Activated gamma-delta T cell treated with anti-CD3 and anti-CD28 coated beads, Interleukin-2, amount 50 U/mL, for 16 hours (primary cell): ENCODE measurements at places on chromosomes 3 and 15.

GRCh38 chr3:124916837-124917409 lies 17.6 kb downstream of the MUC13 start:
- no peak for DNase-seq

GRCh38 chr3:187906920-187907319 lies 161.7 kb upstream of the BCL6 start:
- DNase-seq: no peak

GRCh38 chr15:45242289-45242688 lies 9.7 kb upstream of the SLC28A2 start:
- no peak for DNase-seq

GRCh38 chr3:193572426-193572908 lies 17.8 kb upstream of the ATP13A4 start:
- DNase-seq: peak; percentile 24

GRCh38 chr3:150038830-150039229 lies 68.1 kb upstream of the PFN2 start:
- no peak for DNase-seq

- no peak for DNase-seq
Measured at GRCh38 chr3:171556574-171557145, 96.5 kb upstream of the TNIK start.

GRCh38 chr3:104635872-104636580 lies 730.7 kb upstream of the ALCAM start:
- no peak for DNase-seq

DNA sequence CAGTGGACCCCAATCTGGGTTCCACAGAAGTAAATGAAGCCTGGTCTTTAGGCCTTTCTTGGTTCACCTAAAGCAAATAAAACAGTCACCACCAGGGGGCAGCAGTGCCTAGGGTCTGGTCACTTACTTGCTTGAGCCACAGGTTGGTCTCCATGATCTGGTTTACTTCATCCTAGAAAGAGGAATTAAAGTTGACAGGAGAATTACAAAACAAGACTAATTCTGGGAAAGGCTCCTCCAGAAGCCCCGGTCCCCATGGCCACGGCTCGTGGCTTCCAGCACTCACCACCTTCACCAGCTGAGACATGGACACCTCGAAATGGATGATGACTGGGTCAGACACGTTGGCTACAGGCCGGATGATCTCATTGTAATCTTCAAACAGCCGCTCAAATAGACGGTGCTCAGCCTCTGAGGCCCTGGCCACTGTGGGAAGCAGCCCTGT lies 2.3 kb downstream of the CHRNA3 start:
- peak; percentile 77 for DNase-seq

- DNase-seq: no peak
Measured at GRCh38 chr3:193780810-193781478, 187.9 kb downstream of the OPA1 start.

DNA sequence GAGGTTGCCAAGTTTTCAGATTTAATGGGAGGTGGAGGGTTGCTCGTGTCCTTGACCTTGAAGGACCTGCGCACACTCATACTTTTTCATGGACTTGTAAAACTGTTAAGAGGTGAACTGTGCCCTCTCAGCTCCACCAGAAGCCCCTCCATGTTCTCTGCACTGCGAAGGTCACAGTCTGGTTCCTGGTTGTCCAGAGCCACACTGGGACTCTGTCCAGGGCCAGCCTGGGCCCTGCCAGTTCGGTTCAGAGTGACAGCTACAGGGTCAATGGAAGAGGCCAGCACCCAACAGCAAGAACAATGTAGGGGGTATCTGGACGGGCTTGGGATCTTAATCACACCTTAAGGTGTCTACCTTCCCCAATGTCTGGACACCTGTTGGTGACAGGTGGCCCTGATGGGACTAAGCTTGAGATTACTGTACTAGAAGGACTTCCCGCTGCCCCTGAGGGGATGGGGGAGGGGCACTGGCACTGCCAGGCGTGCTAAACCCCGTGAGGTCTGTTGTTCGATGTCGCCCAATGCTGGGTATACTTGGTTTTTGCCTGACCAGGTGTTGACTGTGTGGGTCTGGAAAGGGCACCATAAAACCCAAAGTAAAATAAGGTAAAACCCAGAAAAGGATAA lies 34.7 kb downstream of the GRK7 start:
- DNase-seq: no peak

GRCh38 chr3:170679190-170679589 lies 93.3 kb upstream of the SLC7A14 start:
- DNase-seq: no peak

DNA sequence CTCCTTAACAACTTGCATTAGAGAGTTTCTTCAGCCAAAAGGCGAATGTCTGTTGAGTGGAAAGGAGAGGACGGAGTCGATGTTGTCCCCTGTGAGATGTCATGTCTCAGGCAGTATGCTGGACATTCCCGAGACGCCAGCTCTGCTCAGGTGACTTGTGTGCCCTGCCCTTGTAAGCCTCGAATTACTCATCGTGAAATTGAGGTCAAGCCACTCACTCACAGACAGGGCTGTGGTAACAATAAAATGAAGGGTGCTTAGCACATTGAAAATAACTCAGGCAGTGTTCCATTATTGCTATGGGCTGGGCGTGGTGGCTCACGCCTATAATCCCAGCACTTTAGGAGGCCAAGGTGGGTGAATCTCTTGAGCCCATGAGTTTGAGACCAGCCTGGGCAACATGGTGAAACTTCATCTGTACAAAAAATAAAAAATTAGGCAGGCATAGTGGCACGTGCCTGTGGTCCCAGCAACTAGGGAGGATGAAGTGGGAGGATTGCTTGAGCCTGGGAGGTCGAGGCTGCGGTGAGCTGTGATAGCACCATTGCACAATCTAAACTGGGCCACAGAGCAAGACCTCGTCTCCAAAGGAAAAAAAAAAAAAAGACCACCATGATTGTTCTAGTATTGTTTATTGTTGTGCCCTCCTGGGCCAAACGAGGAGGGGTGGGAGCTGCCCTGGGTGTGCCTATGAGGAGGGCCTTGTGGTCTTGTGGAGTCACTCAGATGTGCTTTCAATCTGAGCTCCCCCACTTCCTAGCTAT lies 214.4 kb downstream of the THSD4 start:
- no peak for DNase-seq

- no peak for DNase-seq
Measured at GRCh38 chr15:75606711-75607699, 18.5 kb downstream of the SNUPN start.

- no peak for DNase-seq
Measured at GRCh38 chr15:70378126-70379031, 280.7 kb upstream of the TLE3 start.

- no peak for DNase-seq
Measured at GRCh38 chr3:172106037-172106954, 66.9 kb downstream of the FNDC3B start.

DNA sequence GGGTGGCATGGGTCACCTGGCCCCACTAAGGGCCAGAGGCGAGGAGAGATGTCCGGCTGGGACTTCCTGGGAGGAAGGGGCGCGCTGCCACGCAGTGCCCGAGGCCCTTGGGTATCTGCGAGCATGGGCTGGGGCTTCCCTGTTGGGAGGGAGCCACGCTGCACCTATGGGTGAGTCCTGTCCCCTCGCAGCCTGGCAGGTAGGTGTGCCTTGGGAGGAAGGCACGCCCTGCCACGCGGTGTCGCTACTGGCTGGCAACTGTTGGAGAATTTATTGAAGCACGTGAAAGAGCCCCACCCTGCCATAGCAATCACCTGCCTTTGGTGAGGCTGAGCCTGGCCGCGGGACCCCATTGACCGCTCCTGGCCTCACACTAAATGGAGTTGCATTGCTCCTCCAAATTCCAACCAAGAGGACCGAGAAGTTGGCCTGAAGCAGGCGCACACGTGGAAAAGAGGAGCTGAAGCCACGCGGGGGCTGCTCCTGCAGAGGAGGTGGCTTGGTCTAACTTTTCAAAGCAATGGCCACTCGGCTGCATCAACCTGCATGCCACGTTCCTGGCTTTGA lies 134.2 kb downstream of the TJP1 start:
- no peak for DNase-seq
